ENCODE measurements at places on chromosomes 12 and 14. TPM values are rescaled to one million over a fixed set of nuclear protein-coding genes. Genes with fewer than 3 reads are reported as not detected.

DNA sequence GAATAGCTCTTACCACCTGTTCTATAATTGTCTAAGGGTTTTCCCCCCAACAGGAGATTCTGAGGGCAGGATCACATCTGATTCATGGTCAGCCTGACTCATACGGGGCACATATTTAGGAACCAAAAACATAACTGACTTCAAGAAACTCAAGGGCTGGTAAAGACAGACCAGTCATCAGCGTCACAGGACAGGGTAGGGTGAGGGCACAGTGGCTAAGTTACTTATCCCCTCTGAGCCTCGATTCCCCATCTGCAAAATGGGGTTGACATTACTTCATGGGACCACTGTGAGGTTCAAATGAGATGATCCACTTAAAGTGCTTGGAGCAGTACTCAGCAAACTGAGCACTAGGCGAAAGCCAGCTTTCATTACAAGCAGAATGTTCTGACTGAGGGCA is 606 bp downstream of the CINP start:
- H3K27me3 ChIP-seq = no peaks in the 10 kb centered on the region
- H3K4me1 ChIP-seq = peaks cover 17% of the 10 kb centered on the region
- peak overlapping the region; percentile 94 for H3K27ac ChIP-seq
- H3K36me3 ChIP-seq = no peaks in the 10 kb centered on the region

Gene NRL
- total RNA-seq = 1.2 TPM

Gene PNP
- total RNA-seq = 35.1 TPM

GRCh38 chr14:67426983-67427606 is 15.1 kb upstream of the PLEK2 start:
- peaks cover 15% of the 10 kb centered on the region for H3K4me1 ChIP-seq
- H3K27ac ChIP-seq = peak overlapping the region; percentile 6
- peak overlapping the region; percentile 25 for H3K4me3 ChIP-seq
- no peaks in the 10 kb centered on the region for H3K27me3 ChIP-seq
- DNase-seq = peak; percentile 71

GRCh38 chr14:31927348-31927832 is 149.7 kb upstream of the ARHGAP5 start:
- H3K4me3 ChIP-seq = peak overlapping the region; percentile 4
- no peaks in the 10 kb centered on the region for H3K27me3 ChIP-seq
- peak overlapping the region; percentile 68 for H3K27ac ChIP-seq

DNA sequence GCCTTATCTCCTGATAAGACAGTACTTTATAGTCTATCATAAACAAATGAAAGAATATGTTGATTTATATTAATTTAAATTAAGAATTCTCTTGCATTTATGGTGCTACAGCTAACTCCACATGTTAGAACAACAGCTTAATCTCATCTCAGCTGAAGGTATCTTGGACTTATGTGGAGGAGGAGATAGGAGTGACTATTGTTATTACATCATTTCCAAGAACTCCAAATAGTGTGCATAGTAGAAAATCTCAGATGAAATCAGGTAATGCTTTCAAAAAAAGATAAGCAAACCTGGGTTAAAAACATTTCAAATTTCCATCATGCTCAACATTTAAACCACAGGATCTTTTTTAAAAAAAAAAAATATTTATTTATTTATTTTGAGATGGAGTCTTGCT is 31.3 kb upstream of the ISM2 start:
- H3K4me1 ChIP-seq = no peaks in the 10 kb centered on the region
- H3K27me3 ChIP-seq = no peaks in the 10 kb centered on the region
- peaks cover 6% of the 10 kb centered on the region for H3K36me3 ChIP-seq
- no peak overlapping the region for H3K4me3 ChIP-seq

GRCh38 chr12:125738211-125738610 is 673.0 kb downstream of the AACS start:
- no peak overlapping the region for H3K4me3 ChIP-seq
- peaks cover 3% of the 10 kb centered on the region for H3K27me3 ChIP-seq
- H3K4me1 ChIP-seq = no peaks in the 10 kb centered on the region
- DNase-seq = no peak
- no peaks in the 10 kb centered on the region for H3K36me3 ChIP-seq
- H3K27ac ChIP-seq = no peak overlapping the region

Gene DLK1
- 4.4 TPM for total RNA-seq

Gene TAS2R46
- 0.89 TPM for total RNA-seq

- no peaks in the 10 kb centered on the region for H3K27me3 ChIP-seq
- H3K4me3 ChIP-seq = no peak overlapping the region
- peaks cover 20% of the 10 kb centered on the region for H3K4me1 ChIP-seq
- no peak for DNase-seq
Measured at GRCh38 chr12:103819892-103820291, 21.1 kb downstream of the NT5DC3 start.

GRCh38 chr12:97564236-97564635 is 101.6 kb downstream of the RMST start:
- no peak overlapping the region for H3K4me3 ChIP-seq
- H3K27me3 ChIP-seq = no peaks in the 10 kb centered on the region
- no peak overlapping the region for H3K27ac ChIP-seq
- H3K4me1 ChIP-seq = peaks cover 24% of the 10 kb centered on the region

DNA sequence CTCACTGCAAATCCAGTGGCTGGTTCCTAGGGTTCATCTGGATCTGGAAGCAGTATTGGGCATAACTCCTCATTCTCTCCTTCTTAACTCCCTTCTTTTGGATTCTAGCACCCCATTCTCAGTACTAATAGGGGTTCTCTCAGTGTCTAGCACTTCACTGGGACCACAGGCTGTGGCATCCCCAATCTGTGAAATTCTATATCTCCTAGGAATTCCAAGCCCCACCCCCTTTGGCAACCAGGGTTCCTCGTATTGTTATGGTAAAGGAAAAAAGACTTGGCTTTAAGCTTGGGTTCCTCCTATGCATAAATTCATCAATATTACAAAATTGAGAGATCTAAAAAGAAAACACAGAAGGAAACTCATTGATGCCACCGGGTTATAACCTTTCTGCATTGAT is 45.0 kb upstream of the FBXO21 start:
- H3K27ac ChIP-seq = no peak overlapping the region
- no peak overlapping the region for H3K4me3 ChIP-seq
- no peaks in the 10 kb centered on the region for H3K4me1 ChIP-seq

GRCh38 chr14:68249661-68250451 is 430.3 kb downstream of the RAD51B start:
- peak overlapping the region; percentile 29 for H3K4me3 ChIP-seq
- H3K36me3 ChIP-seq = no peaks in the 10 kb centered on the region
- H3K27me3 ChIP-seq = no peaks in the 10 kb centered on the region
- peaks cover 86% of the 10 kb centered on the region for H3K4me1 ChIP-seq
- peak overlapping the region; percentile 94 for H3K27ac ChIP-seq
- DNase-seq = no peak
